Subcutaneous adipose tissue (tissue), 4 donors: ENCODE measurements at places on chromosomes 16 and 17. TPM values are rescaled to one million over a fixed set of nuclear protein-coding genes. Genes with fewer than 3 reads are reported as not detected.

The TP53TG3 gene
- total RNA-seq, result not detected

The CD300H gene
- total RNA-seq, result not detected

The ATP2C2 gene
- total RNA-seq, result not detected

The CCL14 gene
- 33.5 TPM for total RNA-seq

The BFAR gene
- 81.4 TPM for total RNA-seq

The PRR29 gene
- total RNA-seq, result not detected

The CACNG3 gene
- not detected for total RNA-seq

The KRT14 gene
- total RNA-seq, result not detected
